ENCODE measurements at places on chromosomes 6 and 20. TPM values are rescaled to one million over a fixed set of nuclear protein-coding genes. Genes with fewer than 3 reads are reported as not detected.

OXT gene
- 1.00 TPM for polyA plus RNA-seq

CLPSL2 gene
- polyA plus RNA-seq = not detected

CFAP61 gene
- polyA plus RNA-seq = not detected

GABRR1 gene
- not detected for polyA plus RNA-seq

TRIM31 gene
- 0.21 TPM for polyA plus RNA-seq

DDR1 gene
- polyA plus RNA-seq = 1.4 TPM

SLC17A3 gene
- 0.75 TPM for polyA plus RNA-seq

DNA sequence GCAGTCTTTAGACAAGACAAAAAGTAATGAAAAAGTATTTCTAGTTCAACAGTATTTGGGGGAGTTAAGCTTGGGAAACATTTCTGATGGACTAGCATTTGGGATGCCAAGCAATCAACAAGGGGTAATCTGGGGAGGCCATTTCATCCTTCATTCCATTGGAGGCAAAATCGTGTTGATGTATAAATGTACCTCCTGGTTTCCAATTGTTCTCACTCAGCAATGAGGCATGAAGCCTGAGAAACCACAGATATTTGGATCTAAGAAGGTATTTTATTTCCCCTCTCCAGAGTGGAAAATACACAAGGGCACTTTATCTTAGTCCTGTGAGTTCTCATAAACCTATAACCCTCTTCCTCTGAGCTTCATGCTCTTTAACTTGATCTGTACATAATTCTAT is 68.2 kb downstream of the TBX18 start:
- no peaks in the 10 kb centered on the region for H3K27me3 ChIP-seq
- no peaks in the 10 kb centered on the region for H3K4me1 ChIP-seq
- no peak overlapping the region for H3K4me3 ChIP-seq
- no peak overlapping the region for H3K27ac ChIP-seq
- no peaks in the 10 kb centered on the region for H3K36me3 ChIP-seq
- DNase-seq = no peak

DNA sequence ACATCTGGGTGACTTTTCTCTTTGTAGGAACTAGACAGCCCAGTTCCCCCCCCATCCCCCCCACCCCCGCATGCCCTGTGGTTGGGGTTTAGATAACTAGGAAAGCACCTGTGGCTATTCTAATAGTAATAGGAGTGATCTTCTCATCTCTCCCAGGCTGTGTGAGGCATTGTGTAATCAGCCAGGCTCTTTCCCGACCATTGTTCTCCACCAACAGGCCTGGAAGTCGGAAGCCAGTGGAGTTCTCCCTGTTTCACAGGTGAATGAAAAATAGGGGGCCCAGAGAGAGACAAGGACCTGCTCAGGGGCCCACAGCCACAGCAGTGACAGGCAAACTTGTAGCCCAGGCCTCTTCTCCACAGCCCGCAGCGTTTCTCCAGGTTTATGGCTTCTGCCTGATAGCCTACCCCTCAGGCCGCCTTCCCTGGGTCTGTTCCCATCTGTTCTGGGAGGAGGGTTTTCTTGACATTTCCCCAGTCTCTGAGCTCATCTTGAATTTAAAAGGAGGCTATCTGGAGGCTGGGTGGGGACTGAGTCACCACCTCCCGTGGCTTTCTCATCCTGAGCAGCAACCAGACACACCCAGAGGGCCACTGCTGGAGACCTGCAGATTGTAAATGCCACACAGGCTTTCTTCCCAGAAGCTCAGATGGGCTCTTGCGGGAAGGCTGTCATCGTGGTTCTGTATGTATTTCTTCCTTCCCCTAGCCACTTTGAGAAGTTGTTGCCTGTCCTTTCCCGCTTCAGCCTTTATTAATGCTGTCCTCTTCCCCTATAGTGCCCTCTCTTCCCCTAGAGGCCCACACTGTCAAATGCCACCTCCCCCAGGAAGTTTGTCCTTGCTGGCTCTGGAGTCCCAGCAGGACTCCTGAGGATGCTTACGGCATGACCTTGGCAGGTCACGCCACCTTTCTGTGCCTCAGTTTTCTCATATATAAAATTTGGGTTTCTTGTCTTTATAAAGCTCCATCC is 75.9 kb upstream of the MYL9 start:
- no peak overlapping the region for H3K4me3 ChIP-seq
- peak overlapping the region; percentile 67 for H3K27ac ChIP-seq
- peaks cover 76% of the 10 kb centered on the region for H3K4me1 ChIP-seq
- DNase-seq = no peak

GRCh38 chr20:14142171-14142570 is 146.9 kb downstream of the MACROD2 start:
- no peak overlapping the region for H3K4me3 ChIP-seq
- H3K4me1 ChIP-seq = no peaks in the 10 kb centered on the region
- no peak for DNase-seq
- no peak overlapping the region for H3K27ac ChIP-seq
- H3K27me3 ChIP-seq = no peaks in the 10 kb centered on the region

DNA sequence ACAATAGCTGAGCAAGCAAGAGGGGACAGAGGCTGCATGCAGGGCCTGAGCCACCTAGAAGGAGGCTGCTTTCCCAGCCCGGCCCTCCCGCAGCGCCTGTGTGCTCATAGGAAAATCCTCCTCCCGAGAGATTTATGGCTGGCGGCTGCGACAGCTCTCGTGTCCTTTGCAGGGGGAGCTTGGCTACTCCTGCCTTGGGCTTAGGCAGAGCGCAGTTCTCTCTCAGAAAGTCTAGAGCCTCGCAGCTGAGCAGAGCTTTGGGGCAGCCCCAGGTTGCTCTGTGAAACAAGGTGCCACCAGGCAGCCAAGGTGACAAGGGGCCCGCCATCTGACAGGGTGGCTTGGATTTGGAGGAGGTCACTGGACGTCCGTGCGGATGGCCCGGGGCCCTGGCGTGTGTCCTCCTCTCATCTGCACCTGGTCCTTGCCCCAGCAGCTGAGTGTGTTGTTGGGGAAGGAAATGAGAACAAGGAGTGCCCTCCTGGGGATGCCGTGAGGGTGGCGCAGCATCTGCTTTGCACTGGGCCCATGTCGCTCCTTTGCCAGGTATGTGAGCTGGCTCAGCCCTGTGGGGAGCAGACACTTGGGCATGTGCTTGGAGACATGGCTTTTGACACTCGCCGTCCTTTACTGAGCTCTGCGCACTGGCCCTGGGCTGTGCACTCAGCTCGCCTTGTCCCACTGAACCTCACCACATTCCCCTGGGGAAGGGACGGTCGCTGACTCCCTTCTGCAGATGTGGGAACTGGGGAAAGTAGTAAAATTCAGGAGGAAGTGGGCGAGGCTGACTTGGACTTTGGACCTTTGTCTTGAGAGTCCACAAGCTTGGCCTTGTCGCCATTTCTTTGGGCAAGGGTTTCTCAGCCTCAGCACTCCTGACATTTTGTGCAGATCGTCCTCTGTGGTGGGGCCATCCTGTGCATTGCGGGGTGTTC is 41.9 kb downstream of the EDN3 start:
- DNase-seq = no peak
- H3K4me3 ChIP-seq = no peak overlapping the region
- H3K27ac ChIP-seq = no peak overlapping the region
- H3K36me3 ChIP-seq = no peaks in the 10 kb centered on the region
- no peaks in the 10 kb centered on the region for H3K27me3 ChIP-seq
- H3K4me1 ChIP-seq = no peaks in the 10 kb centered on the region

GRCh38 chr6:130204322-130204721 is 18.4 kb downstream of the SAMD3 start:
- no peak overlapping the region for H3K27ac ChIP-seq
- DNase-seq = no peak
- no peak overlapping the region for H3K4me3 ChIP-seq
- H3K27me3 ChIP-seq = no peaks in the 10 kb centered on the region
- H3K4me1 ChIP-seq = peaks cover 46% of the 10 kb centered on the region
- H3K36me3 ChIP-seq = peaks cover 16% of the 10 kb centered on the region

- H3K4me1 ChIP-seq = peaks cover 10% of the 10 kb centered on the region
- H3K27me3 ChIP-seq = peaks cover 49% of the 10 kb centered on the region
- H3K27ac ChIP-seq = no peak overlapping the region
- H3K4me3 ChIP-seq = no peak overlapping the region
- no peaks in the 10 kb centered on the region for H3K36me3 ChIP-seq
- no peak for DNase-seq
These were observed 1.8 kb downstream of the FOXF2 start for GRCh38 chr6:1390946-1391799.

GRCh38 chr6:35600659-35601125 is 88.0 kb upstream of the TULP1 start:
- H3K27me3 ChIP-seq = no peaks in the 10 kb centered on the region
- peak; percentile 31 for DNase-seq
- H3K4me3 ChIP-seq = peak overlapping the region; percentile 47
- H3K27ac ChIP-seq = peak overlapping the region; percentile 71
- peaks cover 98% of the 10 kb centered on the region for H3K4me1 ChIP-seq

DNA sequence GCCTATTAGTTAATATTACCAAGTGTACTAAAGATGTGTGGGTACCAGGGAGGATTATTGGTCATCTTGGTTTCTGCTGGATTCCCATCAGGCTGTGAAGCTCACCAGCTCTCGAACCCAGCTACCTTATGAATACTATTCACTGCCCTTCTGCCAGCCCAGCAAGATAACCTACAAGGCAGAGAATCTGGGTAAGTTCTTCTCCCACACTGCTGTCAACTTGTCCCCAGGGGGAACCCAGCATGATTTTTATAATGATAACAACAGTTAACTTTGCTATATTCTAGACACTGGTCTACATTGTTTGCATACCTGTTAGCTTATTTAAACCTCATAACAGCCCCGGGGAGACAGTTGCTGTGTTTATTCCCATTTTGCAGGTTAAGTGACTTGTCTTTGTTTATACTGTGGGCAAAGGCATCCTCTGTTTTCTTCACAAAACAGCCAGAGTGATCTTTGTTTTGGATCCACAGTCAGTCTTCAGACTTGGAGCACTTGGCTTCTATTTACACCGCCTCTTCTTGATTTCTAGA is 26.5 kb downstream of the TM9SF4 start:
- H3K27me3 ChIP-seq = no peaks in the 10 kb centered on the region
- H3K27ac ChIP-seq = no peak overlapping the region
- no peaks in the 10 kb centered on the region for H3K4me1 ChIP-seq
- H3K36me3 ChIP-seq = peaks cover 31% of the 10 kb centered on the region

DNA sequence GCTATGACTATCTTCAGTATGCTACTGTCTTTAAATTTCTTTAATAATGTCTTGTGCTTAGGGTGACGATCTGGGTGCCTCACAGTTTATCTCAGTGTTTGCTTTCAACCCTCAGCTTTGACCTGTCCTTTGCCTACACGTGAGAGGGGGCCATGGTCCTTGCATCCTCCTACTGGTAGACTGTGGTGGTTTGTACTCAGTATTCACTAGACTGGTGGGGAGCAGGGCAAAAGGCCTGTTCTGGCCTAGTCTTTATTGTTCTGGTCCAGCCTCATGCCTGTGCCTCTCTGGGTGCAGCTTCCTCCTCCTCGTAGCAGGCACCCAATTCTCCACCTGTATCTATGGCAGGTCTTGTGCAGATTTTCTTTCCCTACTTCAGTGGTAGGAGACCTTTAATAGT is 354.9 kb downstream of the CD109 start:
- no peaks in the 10 kb centered on the region for H3K4me1 ChIP-seq
- no peak for DNase-seq
- H3K36me3 ChIP-seq = no peaks in the 10 kb centered on the region
- no peak overlapping the region for H3K27ac ChIP-seq
- no peaks in the 10 kb centered on the region for H3K27me3 ChIP-seq

Measured in CD4-positive, alpha-beta memory T cell (primary cell).